Muscle of leg (tissue), 16 donors: ENCODE measurements at places on chromosomes 4 and X. TPM values are rescaled to one million over a fixed set of nuclear protein-coding genes. Genes with fewer than 3 reads are reported as not detected.

TCEAL5 gene
- 2.9 TPM for total RNA-seq

BEND2 gene
- total RNA-seq: not detected

REELD1 gene
- not detected for total RNA-seq

NMU gene
- 1.2 TPM for total RNA-seq

KDR gene
- total RNA-seq: 48.9 TPM

PLS3 gene
- 108 TPM for total RNA-seq

OTC gene
- 0.04 TPM for total RNA-seq

PCDH10 gene
- total RNA-seq: 0.31 TPM

- peaks cover 64% of the 10 kb centered on the region for H3K4me1 ChIP-seq
- no peaks in the 10 kb centered on the region for H3K27me3 ChIP-seq
- peak overlapping the region; percentile 54 for H3K27ac ChIP-seq
- H3K4me3 ChIP-seq: no peak overlapping the region
These were observed 145.6 kb upstream of the RBPJ start for GRCh38 chr4:26175006-26175786.

DNA sequence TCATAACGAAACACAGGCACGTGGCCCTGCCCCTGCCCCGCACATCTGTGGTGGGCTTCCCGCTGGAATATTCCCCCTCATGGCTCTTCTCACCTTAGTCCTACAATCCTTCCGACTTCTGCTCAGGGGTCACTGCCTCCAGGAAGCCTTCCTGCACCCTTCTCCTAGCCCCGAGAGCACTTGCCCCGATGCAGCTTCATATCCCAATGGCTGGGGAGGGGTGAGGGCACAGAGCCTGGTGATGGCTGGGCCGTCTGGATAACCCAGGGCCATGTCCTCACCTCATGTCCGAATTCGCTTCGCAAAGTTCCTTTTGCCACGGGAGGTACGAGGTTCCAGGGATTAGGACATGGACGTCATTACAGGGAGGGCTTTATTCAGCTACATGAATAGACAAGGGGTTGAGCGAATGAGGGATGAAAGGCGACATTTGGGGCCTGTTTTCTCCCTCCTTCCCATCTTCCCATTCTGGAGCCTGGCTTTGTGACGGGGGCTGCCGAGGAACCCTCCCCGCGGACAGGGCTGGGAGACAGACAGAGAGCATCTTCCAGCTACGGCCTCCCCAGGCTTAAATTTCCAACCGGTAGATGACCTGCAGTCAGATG lies 35.5 kb upstream of the HMX1 start:
- H3K27ac ChIP-seq: no peak overlapping the region
- H3K27me3 ChIP-seq: peaks cover 31% of the 10 kb centered on the region
- H3K4me1 ChIP-seq: peaks cover 2% of the 10 kb centered on the region
- DNase-seq: no peak
- no peaks in the 10 kb centered on the region for H3K36me3 ChIP-seq

- peaks cover 25% of the 10 kb centered on the region for H3K27me3 ChIP-seq
- H3K36me3 ChIP-seq: peaks cover 12% of the 10 kb centered on the region
- DNase-seq: peak; percentile 99
- H3K4me3 ChIP-seq: peak within 1 kb of the TSS; percentile 87
These were observed at the start of gene FAT4 for GRCh38 chr4:125314676-125315575. FAT4 (plus strand) TSS chr4:125314955; CDS start chr4:125316412, 1,457 bp downstream.

- no peak overlapping the region for H3K27ac ChIP-seq
- H3K27me3 ChIP-seq: no peaks in the 10 kb centered on the region
- H3K4me3 ChIP-seq: no peak overlapping the region
- peaks cover 11% of the 10 kb centered on the region for H3K4me1 ChIP-seq
- DNase-seq: no peak
These were observed 20.1 kb upstream of the MSANTD1 start for GRCh38 chr4:3228881-3229280.

DNA sequence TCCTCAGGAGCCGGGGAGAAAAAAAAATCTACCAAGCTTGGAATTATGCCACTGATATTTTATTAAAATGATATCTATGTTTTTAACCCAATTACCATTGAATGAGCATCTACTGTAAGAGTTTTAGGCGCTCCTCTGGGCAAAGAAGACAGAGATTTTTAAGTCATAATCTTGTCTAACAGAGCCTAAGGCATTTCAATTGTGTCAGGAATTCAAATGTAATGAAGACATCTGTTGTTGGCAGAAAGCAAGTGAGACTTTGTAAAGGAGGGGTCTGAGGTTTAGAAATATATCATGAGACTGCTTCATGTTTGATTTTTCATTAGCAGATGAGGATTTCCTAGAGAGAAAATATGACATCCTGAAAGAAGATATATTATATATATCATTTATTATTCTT lies 1158.1 kb downstream of the FSTL5 start:
- no peak overlapping the region for H3K27ac ChIP-seq
- no peaks in the 10 kb centered on the region for H3K36me3 ChIP-seq
- peak; percentile 3 for DNase-seq
- no peaks in the 10 kb centered on the region for H3K4me1 ChIP-seq
- no peak overlapping the region for H3K4me3 ChIP-seq
- H3K27me3 ChIP-seq: no peaks in the 10 kb centered on the region

GRCh38 chr4:101037938-101038413 lies 309.4 kb downstream of the PPP3CA start:
- H3K27ac ChIP-seq: no peak overlapping the region
- H3K36me3 ChIP-seq: no peaks in the 10 kb centered on the region
- no peaks in the 10 kb centered on the region for H3K27me3 ChIP-seq
- no peaks in the 10 kb centered on the region for H3K4me1 ChIP-seq
- no peak overlapping the region for H3K4me3 ChIP-seq

DNA sequence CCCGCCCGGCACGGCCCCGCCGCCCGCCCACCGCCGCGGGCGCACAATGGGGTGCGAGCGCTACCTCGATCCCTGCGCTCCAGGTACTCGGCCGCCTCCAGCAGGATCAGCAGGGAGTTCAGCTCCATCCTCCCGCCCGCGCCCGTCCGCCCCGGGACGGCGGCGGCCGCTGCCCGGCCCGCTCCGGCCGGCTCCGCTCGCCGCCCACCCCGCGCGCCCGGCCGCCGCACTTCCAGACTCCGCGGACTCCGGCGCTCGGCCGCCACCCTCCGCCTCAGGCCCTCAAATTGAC lies at the start of gene MXD4:
Gene MXD4, minus strand, starts transcription at position 257 of the 292 bp plus-strand sequence. Its CDS starts 129 bp downstream, at position 128.
- peaks cover 76% of the 10 kb centered on the region for H3K4me1 ChIP-seq
- peaks cover 29% of the 10 kb centered on the region for H3K36me3 ChIP-seq
- no peak for DNase-seq
- peak within 1 kb of the TSS; percentile 92 for H3K4me3 ChIP-seq

- H3K36me3 ChIP-seq: no peaks in the 10 kb centered on the region
- H3K27ac ChIP-seq: no peak overlapping the region
- no peak overlapping the region for H3K4me3 ChIP-seq
- H3K27me3 ChIP-seq: no peaks in the 10 kb centered on the region
These were observed 4.6 kb downstream of the PALLD start for GRCh38 chr4:168501407-168501806.

- no peak overlapping the region for H3K4me3 ChIP-seq
- no peaks in the 10 kb centered on the region for H3K36me3 ChIP-seq
- no peaks in the 10 kb centered on the region for H3K27me3 ChIP-seq
These were observed 13.3 kb downstream of the SLC2A9 start for GRCh38 chr4:10007793-10008608.

- no peaks in the 10 kb centered on the region for H3K27me3 ChIP-seq
- H3K36me3 ChIP-seq: peaks cover 3% of the 10 kb centered on the region
- H3K27ac ChIP-seq: no peak overlapping the region
- no peaks in the 10 kb centered on the region for H3K4me1 ChIP-seq
These were observed 12.5 kb downstream of the RASGEF1B start for GRCh38 chr4:81459228-81459627.

GRCh38 chr4:154001193-154001592 lies 212.3 kb upstream of the SFRP2 start:
- no peak overlapping the region for H3K27ac ChIP-seq
- peaks cover 9% of the 10 kb centered on the region for H3K4me1 ChIP-seq
- no peaks in the 10 kb centered on the region for H3K36me3 ChIP-seq
- no peaks in the 10 kb centered on the region for H3K27me3 ChIP-seq
- H3K4me3 ChIP-seq: no peak overlapping the region
- DNase-seq: peak; percentile 54

DNA sequence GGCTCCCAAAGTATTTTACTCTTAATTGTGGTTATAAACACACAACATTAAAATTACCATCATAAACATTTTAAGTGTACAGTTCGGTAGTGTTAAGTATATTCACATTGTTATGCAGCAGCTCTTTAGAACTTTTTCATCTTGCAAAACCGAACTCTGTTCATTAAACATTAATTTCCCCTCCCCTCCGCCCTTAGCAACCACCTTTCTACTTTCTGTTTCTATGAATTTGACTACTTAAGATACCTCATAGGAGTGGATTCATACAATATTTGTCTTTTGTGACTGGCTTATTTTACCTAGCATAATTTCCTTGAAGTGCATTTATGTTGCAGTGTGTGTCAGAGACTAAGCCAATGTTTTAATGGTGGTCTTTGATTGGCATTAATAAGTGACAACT lies 32.6 kb downstream of the IL13RA1 start:
- no peaks in the 10 kb centered on the region for H3K36me3 ChIP-seq
- H3K4me3 ChIP-seq: no peak overlapping the region

DNA sequence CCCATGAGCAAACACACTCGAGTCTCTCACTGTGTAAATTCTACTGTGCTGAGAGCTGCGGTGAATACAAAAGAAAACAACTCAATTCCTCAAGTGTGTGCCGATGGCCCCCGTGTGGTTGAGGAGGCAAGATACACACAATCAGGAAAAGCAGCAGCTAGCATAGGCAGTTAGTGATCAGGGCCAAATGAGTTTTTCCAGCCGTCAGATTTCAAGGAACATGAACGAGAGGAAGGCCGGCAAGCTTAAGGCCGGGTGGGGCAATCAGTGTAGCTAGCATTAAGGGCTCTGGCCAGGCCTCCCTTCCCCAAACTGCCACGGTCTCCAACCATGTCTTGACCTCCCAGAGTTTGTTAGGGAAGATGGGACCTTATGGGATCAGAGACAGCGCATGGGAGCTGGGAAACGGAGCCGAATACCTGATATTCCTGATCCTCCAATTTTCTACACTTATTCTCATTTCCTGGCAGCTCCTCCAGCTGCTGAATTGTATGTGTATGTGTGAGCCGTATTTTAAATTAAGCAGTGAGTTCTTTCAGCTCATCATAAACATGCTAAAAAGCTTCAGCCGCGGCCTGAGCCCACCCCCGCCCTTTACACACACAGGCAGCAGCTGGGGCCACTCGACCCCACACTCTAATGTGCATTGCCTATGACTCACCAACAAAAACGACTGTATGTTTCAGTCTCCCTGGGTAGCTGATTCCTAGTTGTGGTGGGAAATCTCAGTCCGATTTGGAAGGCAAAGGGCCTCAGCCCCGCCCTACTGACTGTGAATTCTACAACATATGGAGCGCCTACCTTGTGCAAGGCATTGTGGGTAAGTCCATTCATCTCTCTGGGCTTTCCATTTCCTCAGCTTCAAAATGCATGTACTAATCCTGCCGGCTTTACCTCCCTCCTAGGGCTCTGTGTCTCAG lies 59.9 kb downstream of the RTL9 start:
- H3K4me3 ChIP-seq: no peak overlapping the region
- DNase-seq: peak; percentile 91
- peaks cover 37% of the 10 kb centered on the region for H3K4me1 ChIP-seq
- peaks cover 25% of the 10 kb centered on the region for H3K27me3 ChIP-seq

GRCh38 chrX:7262551-7262950 lies 114.6 kb upstream of the PUDP start:
- H3K4me1 ChIP-seq: no peaks in the 10 kb centered on the region
- no peaks in the 10 kb centered on the region for H3K27me3 ChIP-seq
- peak; percentile 17 for DNase-seq
- no peak overlapping the region for H3K27ac ChIP-seq

- H3K4me1 ChIP-seq: no peaks in the 10 kb centered on the region
- no peak for DNase-seq
- H3K27ac ChIP-seq: no peak overlapping the region
- H3K27me3 ChIP-seq: peaks cover 11% of the 10 kb centered on the region
- H3K4me3 ChIP-seq: no peak overlapping the region
These were observed 97.5 kb upstream of the PRPS2 start for GRCh38 chrX:12693754-12694153.

DNA sequence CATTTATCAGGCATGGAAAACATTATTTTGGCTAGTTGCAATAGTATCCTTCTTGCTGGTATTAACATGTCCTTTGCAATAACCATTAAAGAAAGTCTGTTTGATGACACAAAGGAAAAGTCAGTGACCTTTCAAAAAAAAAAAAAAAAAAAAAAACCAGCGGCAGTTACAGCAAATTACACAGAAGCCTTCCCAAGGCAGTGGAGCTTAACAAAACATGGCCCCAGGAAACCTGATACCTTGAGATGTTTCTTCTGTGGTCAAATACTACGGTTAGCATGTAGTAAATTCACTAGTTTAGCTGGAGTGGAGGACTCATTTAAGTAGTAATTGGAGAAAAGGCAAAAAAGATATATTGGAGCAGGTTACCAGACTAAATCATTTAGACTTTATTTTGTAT lies 359.1 kb downstream of the DACH2 start:
- H3K27me3 ChIP-seq: no peaks in the 10 kb centered on the region
- H3K4me1 ChIP-seq: no peaks in the 10 kb centered on the region
- H3K36me3 ChIP-seq: no peaks in the 10 kb centered on the region
- no peak overlapping the region for H3K4me3 ChIP-seq
- no peak for DNase-seq
- H3K27ac ChIP-seq: no peak overlapping the region

GRCh38 chr4:140078366-140078765 lies 75.6 kb downstream of the MAML3 start:
- no peaks in the 10 kb centered on the region for H3K36me3 ChIP-seq
- H3K4me1 ChIP-seq: peaks cover 8% of the 10 kb centered on the region
- H3K4me3 ChIP-seq: no peak overlapping the region
- H3K27ac ChIP-seq: peak overlapping the region; percentile 57

- H3K27ac ChIP-seq: no peak overlapping the region
- peaks cover 9% of the 10 kb centered on the region for H3K27me3 ChIP-seq
- H3K36me3 ChIP-seq: no peaks in the 10 kb centered on the region
- no peaks in the 10 kb centered on the region for H3K4me1 ChIP-seq
These were observed 96.7 kb downstream of the SRPX start for GRCh38 chrX:38124000-38124399.

DNA sequence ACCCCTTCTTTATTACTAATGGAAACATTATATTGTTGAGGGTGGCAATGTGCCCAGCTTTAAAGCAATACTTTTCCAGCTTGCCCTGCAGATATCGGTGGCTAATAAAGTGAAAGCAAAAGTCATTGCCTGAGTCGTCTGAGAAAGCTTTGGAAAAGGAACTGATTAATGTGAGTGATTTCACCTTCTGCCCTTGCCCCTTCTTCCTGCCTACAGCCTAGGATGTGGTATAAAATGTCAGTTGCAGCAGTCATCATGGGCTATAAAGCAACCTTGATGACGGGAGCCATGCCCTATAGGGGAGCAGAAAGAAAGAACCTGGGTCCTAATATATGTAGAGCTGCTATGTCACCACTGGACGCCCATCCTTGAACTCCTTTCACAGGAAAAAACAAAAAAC lies 132.4 kb upstream of the USP9X start:
- H3K27me3 ChIP-seq: peaks cover 9% of the 10 kb centered on the region
- no peaks in the 10 kb centered on the region for H3K36me3 ChIP-seq
- peaks cover 4% of the 10 kb centered on the region for H3K4me1 ChIP-seq
- no peak overlapping the region for H3K27ac ChIP-seq
- H3K4me3 ChIP-seq: no peak overlapping the region

GRCh38 chrX:136870064-136870463 lies 10.5 kb downstream of the RBMX start:
- no peak overlapping the region for H3K27ac ChIP-seq
- no peak for DNase-seq
- no peaks in the 10 kb centered on the region for H3K4me1 ChIP-seq
- no peaks in the 10 kb centered on the region for H3K27me3 ChIP-seq
- H3K36me3 ChIP-seq: peaks cover 27% of the 10 kb centered on the region
- no peak overlapping the region for H3K4me3 ChIP-seq

GRCh38 chr4:166239354-166239753 lies 366.3 kb downstream of the TLL1 start:
- H3K4me1 ChIP-seq: no peaks in the 10 kb centered on the region
- H3K27me3 ChIP-seq: no peaks in the 10 kb centered on the region
- H3K4me3 ChIP-seq: no peak overlapping the region
- no peak for DNase-seq
